ENCODE measurements at places on chromosomes 6 and 20.

DNA sequence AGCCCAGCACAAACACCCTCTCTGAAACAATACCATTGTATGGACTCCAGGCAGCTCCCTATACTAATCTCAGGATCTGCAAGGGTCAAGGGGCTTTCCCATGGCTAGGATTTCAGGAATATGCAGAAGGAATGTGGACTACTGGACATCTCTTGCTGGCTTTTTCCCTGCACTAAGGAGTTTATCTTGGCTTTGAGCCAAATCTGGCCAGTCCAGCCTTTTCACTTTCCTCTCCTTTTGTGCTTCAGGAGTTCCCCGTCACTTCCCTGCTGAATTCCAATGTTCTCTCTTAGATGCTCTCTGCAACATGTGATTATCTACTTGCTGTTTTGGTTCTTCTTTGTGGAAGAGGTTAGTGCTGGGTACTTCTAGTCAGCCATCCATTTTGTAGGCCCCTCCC lies 568.2 kb downstream of the HDGFL1 start:
- DNase-seq = no peak

- DNase-seq = no peak
Observed at GRCh38 chr6:35777356-35778102, 1.1 kb downstream of the CLPSL2 start.

DNA sequence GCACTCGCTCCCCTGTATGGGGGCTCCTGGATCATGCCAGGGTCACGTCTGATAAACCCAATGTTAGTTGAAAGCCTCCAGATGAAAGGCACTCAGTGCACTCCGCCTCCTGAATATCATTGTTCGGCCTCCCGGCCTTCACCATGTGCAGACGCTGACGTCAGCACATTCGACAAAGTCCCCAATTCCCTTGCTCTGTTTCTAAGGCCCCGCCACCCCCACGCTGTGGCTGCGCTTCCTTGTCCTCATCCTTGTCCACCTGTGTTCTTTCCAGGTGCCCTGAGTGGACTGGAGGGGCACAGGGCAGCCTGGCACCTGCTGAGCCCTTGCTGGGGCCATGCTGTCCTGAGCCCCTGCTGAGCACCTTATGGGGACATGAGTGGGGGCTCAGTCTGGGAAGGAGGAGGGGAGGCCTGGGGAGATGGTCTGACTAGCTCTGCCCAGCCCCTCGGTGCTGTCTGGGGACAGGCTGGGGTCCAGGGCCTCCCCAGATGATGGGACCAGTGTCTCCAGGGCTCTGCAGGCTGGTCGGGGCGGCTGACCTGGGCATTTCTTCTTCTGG lies 9.8 kb upstream of the BHLHE23 start:
- no peak for DNase-seq

- no peak for DNase-seq
Observed at GRCh38 chr6:7692453-7692784, 33.5 kb upstream of the BMP6 start.

DNA sequence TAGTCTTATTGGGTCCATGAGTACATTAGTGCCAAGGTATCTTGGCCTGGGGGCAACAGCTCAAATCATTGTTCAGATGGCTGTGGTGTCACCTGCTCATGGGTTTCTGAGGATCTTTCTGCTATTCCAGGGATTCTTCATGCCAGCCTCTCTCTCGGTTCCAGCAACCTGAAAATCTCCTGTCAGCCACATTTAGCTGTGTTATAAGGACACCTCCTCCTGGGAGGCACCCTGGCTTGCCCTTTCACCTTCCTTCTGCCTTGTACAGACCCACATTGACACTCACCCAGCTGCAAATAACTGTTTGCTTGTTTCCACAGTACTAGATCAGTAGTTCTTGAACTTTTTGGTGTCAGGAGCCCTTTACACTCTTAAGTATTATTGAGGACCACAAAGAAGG lies 159.9 kb downstream of the GRM4 start:
- no peak for DNase-seq

DNA sequence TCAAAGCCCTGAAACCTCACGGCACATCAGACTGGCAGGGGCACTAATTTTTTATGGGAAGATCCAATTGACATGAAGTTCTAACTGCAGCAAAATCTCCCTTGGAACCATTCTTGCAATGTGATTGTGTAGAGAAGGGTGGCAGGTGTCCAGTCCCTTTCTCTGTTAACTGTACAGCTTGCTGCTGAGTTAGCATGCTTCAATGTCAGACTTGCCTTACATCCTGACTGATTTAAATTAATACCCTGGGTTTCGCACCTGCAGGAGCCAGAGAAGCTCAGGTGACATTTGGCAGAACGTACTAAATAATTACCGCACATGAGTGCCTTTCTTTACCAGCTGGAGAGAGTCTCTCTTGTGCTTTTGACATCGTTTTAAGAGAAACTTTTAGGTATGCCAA lies 123.0 kb downstream of the DOK5 start:
- no peak for DNase-seq

- no peak for DNase-seq
Observed at GRCh38 chr6:108707328-108707976, 140.8 kb upstream of the ARMC2 start.

DNA sequence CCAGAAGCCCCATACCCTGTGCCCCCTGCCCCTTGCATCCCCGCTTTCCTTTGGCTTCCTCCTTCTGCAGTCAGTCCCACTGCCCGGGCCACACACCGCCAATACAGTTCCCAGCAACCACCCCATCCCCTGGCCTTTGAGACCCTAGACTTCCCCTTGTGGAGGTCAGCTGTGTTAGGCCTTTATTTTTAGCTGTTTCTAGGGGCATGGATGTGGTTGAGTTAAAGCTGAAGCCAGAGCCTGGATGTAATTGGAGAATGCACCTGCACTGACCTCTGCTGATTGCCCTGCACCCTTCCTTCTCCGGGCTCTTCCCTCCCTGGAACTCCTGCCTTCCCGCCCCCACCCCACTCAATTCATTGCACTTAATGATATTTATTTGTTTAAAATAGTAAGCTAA lies 33.9 kb downstream of the LYRM2 start:
- DNase-seq = no peak

DNA sequence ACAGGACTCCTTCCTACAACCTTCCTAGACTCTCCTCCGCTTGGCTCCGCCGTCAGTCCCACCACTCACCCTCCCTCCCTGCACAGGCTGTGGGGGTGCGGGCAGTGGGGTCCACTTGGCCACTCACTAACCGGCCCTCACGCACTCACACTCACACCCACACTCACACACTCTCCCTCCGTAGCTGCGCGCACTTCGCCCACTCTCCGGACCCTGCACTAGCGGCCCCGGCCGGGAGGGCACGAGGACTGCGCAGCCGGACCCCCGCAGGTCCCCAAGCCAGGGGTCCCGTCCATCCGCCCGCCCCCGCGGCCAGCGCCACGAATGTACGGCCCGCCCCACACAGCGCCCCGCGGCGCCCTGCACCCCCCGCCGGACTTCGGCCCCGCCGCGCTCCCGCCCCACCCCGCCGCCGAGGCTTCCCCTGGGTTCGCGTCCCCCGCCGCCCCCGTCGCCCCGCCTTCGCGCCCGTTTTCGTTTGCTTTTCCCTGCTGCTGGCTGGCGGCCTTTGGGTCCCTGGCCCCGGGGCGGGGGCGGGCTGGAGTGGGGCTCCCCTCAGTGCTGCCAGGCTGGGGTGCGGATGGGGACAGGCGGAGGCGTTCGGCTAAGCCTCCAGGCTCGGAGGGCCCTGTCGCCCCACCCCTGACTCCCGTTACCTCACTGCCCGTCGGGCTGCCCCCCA lies 23.0 kb upstream of the SLC22A7 start:
- DNase-seq = no peak

DNA sequence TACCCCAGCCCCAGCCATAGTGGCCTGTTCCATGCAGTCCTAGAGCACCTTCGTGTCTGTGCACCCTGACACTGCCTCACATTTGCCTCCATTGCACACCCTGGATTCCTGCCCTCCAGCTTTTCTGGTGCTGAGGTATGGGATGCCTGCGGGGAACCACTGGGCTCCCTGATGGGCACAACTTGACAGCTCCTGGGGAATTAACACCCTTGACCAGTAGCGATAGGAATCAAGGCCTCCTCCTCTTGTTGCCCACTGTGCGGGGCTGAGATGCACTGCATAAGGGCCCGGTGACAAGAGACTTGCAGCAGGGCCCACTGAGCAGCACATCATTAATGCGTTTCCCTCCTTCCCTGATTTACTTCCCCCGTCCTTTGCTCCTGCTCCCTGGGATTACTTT lies 235.6 kb upstream of the MOCS1 start:
- DNase-seq = no peak

GRCh38 chr6:151323791-151324487 lies 67.4 kb downstream of the ZBTB2 start:
- DNase-seq = peak; percentile 63

GRCh38 chr6:90973188-90973587 lies 386.3 kb upstream of the MAP3K7 start:
- no peak for DNase-seq

GRCh38 chr6:5746053-5746758 lies 260.5 kb downstream of the NRN1 start:
- no peak for DNase-seq

- no peak for DNase-seq
Observed at GRCh38 chr6:161101517-161101916, 109.9 kb downstream of the MAP3K4 start.

DNA sequence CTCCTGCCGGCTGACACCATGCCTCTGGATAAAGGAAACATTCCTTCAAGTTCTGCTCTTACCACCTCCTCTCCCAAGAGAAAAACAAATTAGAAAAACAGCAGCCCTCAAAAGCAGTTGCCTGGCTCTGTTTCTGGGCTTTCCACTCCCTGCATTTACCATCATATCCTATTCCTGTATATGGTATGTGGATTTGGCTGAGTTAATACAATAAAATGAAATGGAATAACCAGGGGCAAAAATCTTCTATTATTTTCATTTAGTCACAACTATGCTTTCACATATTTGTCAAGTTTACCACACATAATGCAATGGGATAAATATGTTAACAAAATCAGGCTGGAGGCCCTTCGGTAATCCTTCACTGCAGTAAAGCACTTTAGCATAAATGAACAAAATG lies 34.3 kb downstream of the COL12A1 start:
- DNase-seq = no peak

DNA sequence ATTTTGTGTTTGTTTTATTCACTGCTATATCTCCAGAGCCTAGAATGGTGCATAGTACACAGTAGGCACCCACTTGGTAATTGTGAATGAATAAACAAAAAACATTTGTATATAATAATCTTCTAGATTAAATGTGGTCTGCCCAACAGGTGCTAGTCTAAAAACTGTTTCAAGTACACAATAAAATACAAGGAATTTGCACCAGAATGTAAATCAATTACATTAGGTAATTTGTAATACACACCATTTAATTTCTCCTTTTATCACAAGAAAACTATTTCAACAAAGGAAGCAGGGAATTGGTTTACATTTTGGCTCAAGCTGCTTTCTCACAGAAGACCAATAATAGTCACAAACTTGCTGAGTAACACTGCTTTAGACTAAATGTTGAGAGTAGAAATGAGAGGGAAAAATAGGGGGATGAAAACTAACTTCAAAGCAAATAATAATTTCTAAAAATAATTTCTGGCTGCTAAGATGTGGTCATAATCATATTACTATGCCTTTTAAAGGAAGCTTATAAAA lies 22.1 kb downstream of the RUNX2 start:
- DNase-seq = no peak

- no peak for DNase-seq
Observed at GRCh38 chr6:71656121-71656520, 230.2 kb upstream of the RIMS1 start.

DNA sequence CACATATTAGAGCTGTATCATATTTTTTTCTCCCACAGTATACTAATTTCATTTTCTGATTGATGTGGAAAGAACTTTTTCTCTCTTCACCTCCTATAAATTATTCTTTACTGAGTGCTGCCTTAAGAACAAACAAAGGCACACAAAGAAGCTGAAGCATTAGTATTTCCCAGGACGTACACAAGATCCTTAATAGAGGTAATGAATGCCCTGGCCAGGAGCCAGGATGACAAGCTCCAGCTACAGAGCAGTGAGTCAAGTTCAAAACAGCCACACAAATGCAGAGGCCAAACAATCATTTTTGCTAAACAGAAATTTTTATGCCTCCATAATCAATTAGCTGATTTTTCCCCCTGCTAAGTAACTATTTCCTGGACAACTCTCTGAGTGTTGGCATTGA lies 639.6 kb downstream of the EPHA7 start:
- DNase-seq = no peak

DNA sequence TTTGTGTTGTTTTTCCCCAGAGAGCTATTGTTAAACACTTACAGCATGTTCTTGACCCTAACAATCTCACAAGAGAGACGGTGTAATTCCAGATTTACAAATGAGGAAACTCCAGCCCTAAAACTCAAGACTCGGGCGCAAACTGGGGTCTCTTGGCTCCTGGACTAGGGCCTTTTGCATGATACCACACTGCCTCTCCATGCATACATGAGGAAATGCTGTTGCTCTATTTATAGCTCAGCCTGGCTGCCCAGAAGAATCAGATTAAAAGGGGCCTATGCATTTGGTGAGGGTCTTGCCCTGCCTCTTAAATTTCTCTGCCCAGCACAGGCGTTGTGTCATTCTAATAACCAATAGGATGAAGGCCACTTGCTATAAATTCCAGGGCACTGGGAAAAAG lies 30.5 kb upstream of the SNRPB2 start:
- no peak for DNase-seq

GRCh38 chr20:44536175-44536574 lies 14.3 kb upstream of the SERINC3 start:
- no peak for DNase-seq

- DNase-seq = no peak
Observed at GRCh38 chr6:91075244-91075976, 488.5 kb upstream of the MAP3K7 start.

GRCh38 chr6:15504581-15505350 lies 158.1 kb downstream of the DTNBP1 start:
- DNase-seq = no peak

DNA sequence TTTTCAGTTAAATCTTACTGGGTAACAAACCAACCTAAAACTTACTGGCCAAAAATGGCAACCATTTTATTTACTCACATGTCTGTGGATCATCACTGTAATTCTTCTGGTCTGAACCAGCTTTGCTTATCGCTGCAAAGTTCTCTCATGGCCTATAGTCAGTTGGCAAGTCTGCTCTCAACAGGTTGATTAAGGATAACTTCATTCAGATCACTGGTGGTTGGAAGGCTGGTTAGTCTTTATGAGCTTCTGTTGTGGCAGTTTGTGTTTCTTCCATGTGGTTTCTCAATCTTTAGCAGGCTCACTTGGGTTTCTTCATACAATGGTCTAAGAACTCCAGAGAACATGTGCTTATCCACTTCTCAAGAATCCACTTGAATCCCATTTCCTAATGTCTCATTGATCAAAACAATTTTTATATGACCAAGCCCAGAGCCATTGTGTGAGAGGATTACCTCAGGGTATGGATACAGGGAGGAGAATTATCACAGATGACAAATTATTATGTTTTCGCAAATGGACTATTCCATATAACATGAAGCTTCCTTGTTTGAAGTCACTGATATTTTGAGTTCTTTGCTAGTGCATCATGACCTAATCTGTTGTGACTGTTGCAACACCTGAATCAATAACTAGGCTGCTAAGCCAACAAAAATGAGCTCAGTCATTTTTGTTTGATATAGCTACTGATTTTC lies 155.4 kb upstream of the BMP2 start:
- DNase-seq = no peak

- DNase-seq = no peak
Observed at GRCh38 chr6:122558080-122558479, 52.1 kb upstream of the PKIB start.

Measured in activated T-cell treated with anti-CD3 and anti-CD28 coated beads for 48 hours (primary cell).